ENCODE measurements at places on chromosomes 11 and 22.
A peak's percentile ranks its signal among the peaks of the same experiment; 100 is the strongest.

DNA sequence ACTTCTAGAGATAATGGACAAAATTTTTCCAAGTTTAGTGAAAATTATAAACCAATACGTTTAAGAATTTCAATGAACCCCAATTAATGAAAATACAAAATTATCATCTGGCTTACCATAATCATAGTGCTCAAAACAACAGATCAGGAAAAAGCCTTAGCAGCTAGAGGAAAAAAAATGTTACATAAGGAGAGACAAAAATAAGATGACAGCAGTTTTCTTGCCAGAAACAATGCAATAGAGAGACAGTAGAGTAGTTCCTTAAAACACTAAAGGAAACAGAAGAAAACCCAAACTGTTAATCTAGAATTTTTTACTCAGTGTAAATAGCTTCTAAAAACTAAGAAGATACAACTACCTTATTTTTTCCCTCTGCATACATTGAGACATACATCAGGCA is 341.7 kb upstream of the CHORDC1 start:
- DNase-seq, result no peak

DNA sequence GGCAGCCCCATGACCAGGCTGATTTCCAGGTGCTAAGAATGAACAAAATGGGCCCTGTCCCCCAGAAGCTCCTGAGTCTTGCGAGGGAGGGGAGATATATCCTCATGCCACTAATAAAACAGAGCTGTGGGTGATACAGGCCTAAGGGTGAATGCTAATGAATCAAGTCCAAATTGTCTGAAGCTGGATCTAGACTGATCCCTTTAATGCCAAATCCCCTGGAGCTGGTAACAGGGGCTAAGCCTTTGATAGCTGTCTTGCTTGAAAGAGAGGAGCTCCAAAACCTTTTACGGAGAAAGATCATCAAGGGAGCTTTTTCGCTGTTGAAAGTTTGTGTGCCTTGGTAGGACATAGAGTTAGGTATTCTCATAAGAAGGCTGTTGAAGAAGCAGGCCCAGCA is 79.7 kb downstream of the PPFIBP2 start:
- no peak for DNase-seq

- no peak for DNase-seq
These were observed 13.1 kb downstream of the CRY2 start for GRCh38 chr11:45860348-45860747.

- DNase-seq, result no peak
These were observed 397.3 kb downstream of the SHANK2 start for GRCh38 chr11:70854901-70855556.

DNA sequence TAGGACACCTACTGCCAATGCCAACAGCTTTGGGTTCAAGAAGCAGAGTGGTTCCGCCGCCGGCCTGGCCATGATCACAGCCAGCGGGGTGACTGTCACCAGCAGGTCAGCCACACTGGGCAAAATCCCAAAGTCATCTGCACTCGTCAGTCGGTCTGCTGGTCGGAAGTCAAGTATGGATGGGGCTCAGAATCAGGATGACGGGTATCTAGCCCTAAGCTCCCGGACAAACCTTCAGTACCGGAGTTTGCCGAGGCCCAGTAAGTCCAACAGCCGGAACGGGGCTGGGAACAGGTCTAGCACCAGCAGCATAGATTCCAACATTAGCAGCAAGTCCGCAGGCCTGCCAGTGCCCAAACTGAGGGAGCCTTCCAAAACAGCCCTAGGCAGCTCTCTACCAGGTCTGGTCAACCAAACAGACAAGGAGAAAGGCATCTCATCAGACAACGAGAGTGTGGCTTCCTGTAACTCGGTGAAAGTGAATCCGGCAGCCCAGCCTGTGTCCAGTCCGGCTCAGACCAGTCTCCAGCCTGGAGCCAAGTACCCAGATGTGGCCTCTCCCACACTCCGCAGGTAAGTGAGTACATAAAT is 115.1 kb downstream of the DBX1 start:
- no peak for DNase-seq

GRCh38 chr22:27829620-27830019 is 28.1 kb upstream of the MN1 start:
- DNase-seq, result no peak

DNA sequence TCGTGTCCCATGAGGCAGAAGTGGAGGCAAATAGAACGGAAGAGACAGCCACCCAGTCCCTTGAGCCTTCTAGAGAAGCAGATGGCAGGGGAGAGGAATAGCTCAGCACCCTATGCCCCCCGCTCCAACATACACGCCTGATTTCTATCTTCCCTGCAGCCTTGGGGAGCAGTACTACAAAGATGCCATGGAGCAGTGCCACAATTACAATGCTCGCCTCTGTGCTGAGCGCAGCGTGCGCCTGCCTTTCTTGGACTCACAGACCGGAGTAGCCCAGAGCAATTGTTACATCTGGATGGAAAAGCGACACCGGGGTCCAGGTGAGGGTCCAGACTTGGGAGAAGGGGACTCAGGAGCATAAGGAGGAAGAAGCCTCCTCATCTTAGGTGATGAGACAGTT is 6.6 kb downstream of the DPF2 start:
- no peak for DNase-seq

DNA sequence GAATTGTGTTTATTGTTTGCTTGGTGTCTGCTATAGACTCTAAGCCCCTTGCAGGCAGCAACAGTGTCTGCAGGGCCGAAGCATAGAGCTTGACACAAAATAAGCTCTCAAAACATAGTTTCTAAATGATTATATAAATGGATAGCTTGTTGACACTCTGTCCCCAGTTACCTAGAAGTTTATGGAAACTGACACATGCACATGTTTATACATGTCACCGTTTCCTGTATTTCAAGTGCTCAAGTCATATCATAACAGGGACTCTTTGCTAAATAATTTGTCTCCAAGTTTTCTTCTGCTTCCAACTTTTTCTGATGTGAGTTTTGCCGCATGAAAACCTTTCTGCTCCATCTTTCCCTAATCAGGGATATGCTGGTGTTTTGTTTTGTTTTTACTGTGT is 3.7 kb upstream of the OR6X1 start:
- no peak for DNase-seq

DNA sequence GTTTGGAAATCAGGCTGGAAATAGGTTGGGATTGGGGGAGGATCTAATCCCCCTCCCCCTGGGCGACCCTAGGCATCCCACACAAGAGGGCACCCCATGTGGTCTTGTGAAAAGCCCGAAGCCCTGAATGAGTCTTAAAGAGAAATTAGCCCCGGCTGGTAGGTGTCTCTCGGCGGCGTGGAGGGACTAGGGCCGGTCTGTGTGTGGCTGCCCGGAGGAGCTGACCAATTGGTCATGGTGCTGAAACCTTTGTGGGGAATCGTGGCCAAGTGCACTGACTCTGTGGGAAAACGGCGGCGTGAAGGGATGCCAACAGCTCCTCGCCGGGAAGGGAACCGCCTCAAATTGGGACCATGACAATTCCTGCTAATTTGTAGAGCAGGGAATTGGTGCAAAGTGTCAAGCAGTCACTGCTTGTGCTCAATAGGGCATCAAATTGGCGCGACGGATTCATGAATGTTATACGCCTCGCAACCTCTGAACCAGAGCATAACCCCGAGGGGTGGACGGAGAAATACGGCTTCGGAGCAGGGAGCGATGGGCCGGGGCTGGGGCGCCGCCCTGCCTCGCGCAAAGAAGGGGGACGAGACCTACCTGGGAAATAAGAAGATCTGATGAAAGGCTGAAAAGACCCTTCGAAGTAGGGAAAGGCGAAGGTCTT is 1.5 kb downstream of the DBX1 start:
- no peak for DNase-seq

- DNase-seq, result no peak
These were observed 22.2 kb upstream of the OR10D3 start for GRCh38 chr11:124160986-124161385.

- no peak for DNase-seq
These were observed 558.3 kb downstream of the BRD1 start for GRCh38 chr22:49269371-49269770.

DNA sequence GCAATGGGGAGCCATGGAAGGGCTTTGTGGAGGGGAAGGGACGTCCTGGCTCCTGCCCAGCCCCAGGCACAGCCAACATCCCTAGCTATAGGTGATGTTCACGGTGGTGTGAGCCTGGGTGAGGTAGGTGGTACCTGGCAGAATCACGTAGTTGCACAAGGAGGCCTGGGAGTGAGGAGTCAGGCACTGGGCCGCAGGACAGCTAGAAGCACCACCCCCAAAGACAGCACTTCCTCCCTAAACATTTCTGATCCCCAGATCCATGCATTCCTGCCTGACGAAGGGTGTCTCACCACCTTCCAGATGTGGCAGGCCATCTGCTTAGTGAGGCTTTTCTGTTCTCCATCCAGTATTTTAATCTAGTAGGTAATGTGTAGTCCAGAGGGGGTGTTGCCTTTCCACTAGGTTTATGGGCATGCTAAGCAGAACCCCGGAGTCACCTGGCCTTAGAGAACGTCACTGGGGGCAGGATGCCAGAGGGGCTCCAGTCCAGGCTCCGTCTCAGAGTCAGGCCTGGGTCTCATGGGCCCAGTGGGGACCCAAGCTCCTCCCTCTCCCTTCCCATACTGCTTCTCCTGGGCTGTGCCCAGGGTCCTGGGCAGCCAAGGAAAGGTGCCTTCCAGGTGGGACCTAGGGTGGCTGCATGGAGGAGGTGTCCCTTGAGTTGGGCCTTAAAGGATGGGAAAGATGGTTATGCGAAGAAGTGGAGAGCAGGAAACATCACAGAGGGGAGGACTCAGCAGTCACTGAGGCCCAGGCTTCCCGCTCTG is 56.2 kb downstream of the OTOG start:
- DNase-seq, result peak; percentile 90

DNA sequence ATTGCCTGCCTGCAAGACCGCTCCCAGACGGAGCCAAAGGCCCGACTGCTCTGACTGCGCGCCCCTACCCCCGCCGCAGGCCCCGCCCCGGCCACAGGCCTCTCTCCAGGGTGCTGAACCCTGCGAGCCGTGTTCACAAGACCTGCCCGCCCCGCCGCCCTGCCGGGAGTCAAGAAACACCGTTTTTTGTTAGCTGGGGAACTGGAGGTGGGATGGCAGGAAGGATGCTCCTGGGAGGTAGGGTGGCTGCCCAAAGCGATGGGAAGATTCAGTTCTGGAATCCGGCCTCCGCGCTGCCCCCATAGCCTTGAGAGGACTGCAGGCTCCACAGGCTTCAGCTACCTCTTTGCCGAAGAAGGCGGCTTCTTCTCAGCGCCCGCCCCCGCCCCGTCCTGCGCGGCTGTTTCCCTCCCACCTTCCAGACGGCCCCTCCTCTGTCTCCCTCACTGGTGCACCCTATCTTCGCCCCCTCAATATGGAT is 2.7 kb upstream of the PDE2A start:
- no peak for DNase-seq

- no peak for DNase-seq
These were observed 15.0 kb upstream of the BBS1 start for GRCh38 chr11:66495401-66495854.

DNA sequence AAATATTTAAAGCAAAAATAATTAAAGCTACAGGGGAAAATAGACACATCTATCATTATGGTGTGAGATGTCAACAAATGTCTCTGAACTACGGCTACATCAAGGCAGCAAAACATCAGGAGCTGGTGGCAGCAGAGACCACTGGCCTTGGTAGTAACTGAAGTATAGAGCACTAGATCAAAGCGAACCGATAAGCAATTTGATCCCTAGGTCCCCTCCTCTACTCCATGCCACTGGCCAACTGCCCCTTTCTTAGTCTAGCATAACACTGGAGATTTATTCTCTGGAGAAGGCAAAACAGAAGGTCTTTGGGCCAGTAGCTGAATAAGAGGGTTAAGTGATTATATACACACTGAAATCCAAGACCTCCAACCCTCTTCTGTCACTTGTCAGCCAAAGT is 13.6 kb upstream of the RAB3IL1 start:
- no peak for DNase-seq

All from esophagus muscularis mucosa (tissue), 4 donors.